ENCODE measurements at places on chromosomes 12 and 14. TPM values are rescaled to one million over a fixed set of nuclear protein-coding genes. Genes with fewer than 3 reads are reported as not detected.

The GPD1 gene
- total RNA-seq: 4.2 TPM

The SMCO2 gene
- total RNA-seq: not detected

The SOAT2 gene
- 0.81 TPM for total RNA-seq

The CMTM5 gene
- 2.6 TPM for total RNA-seq

- no peak overlapping the region for H3K4me3 ChIP-seq
- H3K27me3 ChIP-seq: no peaks in the 10 kb centered on the region
- no peaks in the 10 kb centered on the region for H3K36me3 ChIP-seq
- no peaks in the 10 kb centered on the region for H3K4me1 ChIP-seq
Observed at GRCh38 chr12:94488463-94488862, 28.8 kb upstream of the CEP83 start.

GRCh38 chr14:21612324-21612723, 22.4 kb downstream of the OR10G2 start:
- no peak overlapping the region for H3K27ac ChIP-seq
- no peaks in the 10 kb centered on the region for H3K4me1 ChIP-seq
- DNase-seq: no peak
- no peak overlapping the region for H3K4me3 ChIP-seq

DNA sequence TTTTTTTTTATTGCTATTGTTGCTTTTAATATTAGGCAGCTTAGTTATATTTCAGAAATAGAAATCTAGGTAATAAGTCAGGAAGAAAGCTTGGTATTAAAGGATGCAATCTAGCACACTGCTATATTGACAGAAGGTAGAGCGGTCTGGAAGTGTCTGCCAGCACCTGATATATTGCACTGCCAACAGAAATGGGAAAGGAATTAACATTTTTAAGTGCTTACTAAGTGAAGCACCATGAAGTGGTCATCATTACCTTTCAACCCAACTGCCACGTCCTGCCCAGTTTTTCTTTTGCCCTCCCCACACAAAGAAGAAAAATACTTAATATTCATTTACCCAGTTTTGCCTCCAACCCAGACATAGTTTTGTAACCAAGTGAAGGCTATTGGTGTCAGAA, 163.5 kb downstream of the KITLG start:
- H3K4me1 ChIP-seq: no peaks in the 10 kb centered on the region
- DNase-seq: no peak
- H3K36me3 ChIP-seq: no peaks in the 10 kb centered on the region
- no peaks in the 10 kb centered on the region for H3K27me3 ChIP-seq
- H3K4me3 ChIP-seq: no peak overlapping the region
- no peak overlapping the region for H3K27ac ChIP-seq

GRCh38 chr12:76478045-76478444, 81.5 kb downstream of the OSBPL8 start:
- H3K4me1 ChIP-seq: no peaks in the 10 kb centered on the region
- H3K36me3 ChIP-seq: peaks cover 2% of the 10 kb centered on the region
- no peak overlapping the region for H3K4me3 ChIP-seq
- H3K27ac ChIP-seq: no peak overlapping the region

- H3K27me3 ChIP-seq: no peaks in the 10 kb centered on the region
- H3K4me3 ChIP-seq: no peak overlapping the region
- no peak overlapping the region for H3K27ac ChIP-seq
- peaks cover 4% of the 10 kb centered on the region for H3K36me3 ChIP-seq
Observed at GRCh38 chr14:77926942-77927341, 127.0 kb downstream of the ADCK1 start.

- H3K4me1 ChIP-seq: no peaks in the 10 kb centered on the region
- no peak overlapping the region for H3K4me3 ChIP-seq
- H3K36me3 ChIP-seq: no peaks in the 10 kb centered on the region
- no peaks in the 10 kb centered on the region for H3K27me3 ChIP-seq
- H3K27ac ChIP-seq: no peak overlapping the region
Observed at GRCh38 chr12:51401020-51401419, 9.8 kb upstream of the GALNT6 start.

DNA sequence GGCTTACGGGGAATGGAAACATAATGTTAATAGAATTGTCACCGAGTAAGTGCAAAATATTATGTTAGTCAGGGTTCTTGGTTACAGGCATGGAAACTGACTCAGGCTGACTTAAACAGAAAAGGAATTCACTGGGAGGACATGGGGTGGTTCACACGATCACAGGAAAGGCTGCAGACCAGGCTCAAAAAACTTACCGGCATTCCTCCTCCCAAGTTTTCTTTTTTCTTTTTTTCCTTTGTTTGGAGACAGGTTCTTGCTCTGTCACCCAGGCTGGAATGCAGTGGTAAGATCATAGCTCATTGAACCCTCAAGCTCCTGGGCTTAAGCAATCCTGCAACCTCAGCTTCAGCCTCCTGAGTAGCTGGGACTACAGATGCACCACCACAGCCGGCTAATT, 11.9 kb upstream of the UBE2N start:
- H3K27ac ChIP-seq: no peak overlapping the region
- no peaks in the 10 kb centered on the region for H3K27me3 ChIP-seq
- H3K4me1 ChIP-seq: no peaks in the 10 kb centered on the region
- H3K36me3 ChIP-seq: no peaks in the 10 kb centered on the region
- H3K4me3 ChIP-seq: no peak overlapping the region
